ENCODE measurements at places on chromosomes 6 and 20. TPM values are rescaled to one million over a fixed set of nuclear protein-coding genes. Genes with fewer than 3 reads are reported as not detected.

GRCh38 chr20:37755665-37756064 is 61.8 kb downstream of the CTNNBL1 start:
- DNase-seq: no peak
- H3K4me1 ChIP-seq: peaks cover 2% of the 10 kb centered on the region
- H3K36me3 ChIP-seq: peaks cover 18% of the 10 kb centered on the region
- no peak overlapping the region for H3K27ac ChIP-seq

The TRIM40 gene
- not detected for total RNA-seq

- H3K36me3 ChIP-seq: no peaks in the 10 kb centered on the region
- H3K4me3 ChIP-seq: peak overlapping the region; percentile 86
- peaks cover 20% of the 10 kb centered on the region for H3K4me1 ChIP-seq
- DNase-seq: peak; percentile 45
Measured at GRCh38 chr6:107491138-107491609, 1.3 kb downstream of the SOBP start.

The FAM162B gene
- total RNA-seq: not detected

The DEFB132 gene
- total RNA-seq: not detected

GRCh38 chr6:110471726-110472365 is 4.6 kb downstream of the SLC22A16 start:
- H3K36me3 ChIP-seq: no peaks in the 10 kb centered on the region
- no peak for DNase-seq
- peaks cover 10% of the 10 kb centered on the region for H3K4me1 ChIP-seq

The VSX1 gene
- not detected for total RNA-seq

The ADGRF4 gene
- total RNA-seq: not detected

DNA sequence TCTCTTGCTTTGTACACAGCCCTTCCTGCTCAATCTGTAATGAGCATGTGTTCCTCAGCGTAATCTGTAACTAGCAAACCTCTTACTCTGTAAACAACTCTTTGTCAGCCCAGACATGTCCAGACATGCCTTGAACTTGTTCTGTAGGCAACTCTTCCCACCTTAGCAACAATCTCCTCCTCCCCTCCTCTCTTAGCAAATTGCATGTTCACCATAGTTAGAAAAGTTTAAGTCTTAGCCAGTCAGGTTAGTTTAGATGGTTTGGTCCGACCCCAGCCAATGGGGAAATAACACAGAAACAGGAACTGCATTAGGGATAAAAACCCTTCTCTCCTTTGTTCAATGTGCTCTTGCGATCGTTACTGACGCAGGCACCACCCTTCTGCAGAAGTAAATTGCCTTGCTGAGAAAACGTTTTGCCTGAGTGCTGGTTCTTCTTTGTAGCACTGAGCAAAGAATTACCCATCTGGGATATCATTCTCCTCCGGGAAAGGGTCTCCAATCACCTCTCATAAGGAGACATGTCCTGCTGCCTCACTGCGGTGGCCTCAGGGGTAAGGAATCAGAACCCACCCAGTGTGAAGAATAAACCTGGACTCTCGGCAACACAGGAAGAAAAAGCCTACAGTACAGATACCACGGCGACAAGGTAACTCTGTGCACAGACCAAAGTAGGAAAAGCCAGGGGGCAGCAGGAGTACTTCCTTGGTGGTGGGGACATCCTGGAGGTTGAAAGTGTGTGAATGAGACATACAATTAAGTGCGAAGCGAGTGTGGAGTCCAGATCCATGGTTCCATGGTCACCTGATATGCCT is 26.2 kb downstream of the PLN start:
- DNase-seq: no peak
- H3K27me3 ChIP-seq: no peaks in the 10 kb centered on the region
- peaks cover 62% of the 10 kb centered on the region for H3K36me3 ChIP-seq
- peaks cover 7% of the 10 kb centered on the region for H3K4me1 ChIP-seq

GRCh38 chr6:113805173-113805790 is 51.9 kb upstream of the MARCKS start:
- no peak for DNase-seq
- H3K4me3 ChIP-seq: no peak overlapping the region
- H3K27me3 ChIP-seq: peaks cover 2% of the 10 kb centered on the region
- H3K36me3 ChIP-seq: no peaks in the 10 kb centered on the region
- H3K27ac ChIP-seq: no peak overlapping the region

- DNase-seq: peak; percentile 43
- peak overlapping the region; percentile 97 for H3K27ac ChIP-seq
- peak overlapping the region; percentile 74 for H3K4me3 ChIP-seq
- no peaks in the 10 kb centered on the region for H3K36me3 ChIP-seq
Measured at GRCh38 chr6:5174756-5175549, 85.8 kb downstream of the LYRM4 start.

The BFSP1 gene
- total RNA-seq: 0.36 TPM

The OR12D3 gene
- not detected for total RNA-seq

GRCh38 chr6:122994256-122994655 is 1.8 kb upstream of the CLVS2 start:
- H3K4me3 ChIP-seq: no peak overlapping the region
- H3K27me3 ChIP-seq: peaks cover 41% of the 10 kb centered on the region
- no peak overlapping the region for H3K27ac ChIP-seq
- H3K36me3 ChIP-seq: no peaks in the 10 kb centered on the region
- no peak for DNase-seq
- no peaks in the 10 kb centered on the region for H3K4me1 ChIP-seq
